Activated naive CD4-positive, alpha-beta T cell (primary cell): ENCODE measurements at places on chromosomes 2 and 18.
A peak's percentile ranks its signal among the peaks of the same experiment; 100 is the strongest.

GRCh38 chr18:39699340-39699964 lies 2133.9 kb upstream of the CELF4 start:
- DNase-seq: no peak

DNA sequence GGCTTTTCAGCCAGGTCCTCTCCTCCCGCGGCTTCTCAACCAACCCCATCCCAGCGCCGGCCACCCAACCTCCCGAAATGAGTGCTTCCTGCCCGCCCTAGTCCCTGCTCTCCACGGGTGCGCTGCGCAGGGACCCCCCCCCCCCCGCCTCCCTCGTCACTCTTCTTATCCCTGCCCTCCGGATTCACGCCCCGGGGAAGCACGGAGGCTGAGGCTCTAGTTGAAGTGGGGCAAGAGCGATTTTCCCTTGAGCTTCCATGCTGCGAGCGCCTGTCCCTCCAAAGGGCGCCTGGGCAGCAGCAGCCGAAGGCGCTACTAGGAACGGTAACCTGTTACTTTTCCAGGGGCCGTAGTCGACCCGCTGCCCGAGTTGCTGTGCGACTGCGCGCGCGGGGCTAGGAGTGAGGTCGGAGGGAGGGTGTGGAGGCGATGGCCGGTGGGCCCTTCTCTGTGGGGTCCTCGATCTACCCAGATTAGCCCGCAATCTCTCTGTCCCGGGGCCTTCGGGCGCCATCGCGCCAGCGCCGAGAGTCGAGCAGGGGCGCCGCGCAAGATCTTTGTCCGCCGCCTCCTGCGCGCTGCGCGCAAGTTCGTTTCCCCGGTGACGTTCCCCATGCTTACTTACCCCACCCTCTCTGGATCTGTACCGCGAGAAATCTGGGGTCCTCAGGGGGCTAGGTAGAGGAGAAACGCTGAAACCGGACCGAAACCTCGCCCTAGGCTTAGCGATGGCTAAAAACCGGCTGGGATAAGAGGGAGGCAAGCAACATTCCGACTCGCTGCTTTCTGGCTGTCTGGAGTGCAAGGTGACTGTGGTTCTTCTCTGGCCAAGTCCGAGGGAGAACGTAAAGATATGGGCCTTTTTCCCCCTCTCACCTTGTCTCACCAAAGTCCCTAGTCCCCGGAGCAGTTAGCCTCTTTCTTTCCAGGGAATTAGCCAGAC lies 677 bp downstream of the GAD1 start:
- DNase-seq: no peak

DNA sequence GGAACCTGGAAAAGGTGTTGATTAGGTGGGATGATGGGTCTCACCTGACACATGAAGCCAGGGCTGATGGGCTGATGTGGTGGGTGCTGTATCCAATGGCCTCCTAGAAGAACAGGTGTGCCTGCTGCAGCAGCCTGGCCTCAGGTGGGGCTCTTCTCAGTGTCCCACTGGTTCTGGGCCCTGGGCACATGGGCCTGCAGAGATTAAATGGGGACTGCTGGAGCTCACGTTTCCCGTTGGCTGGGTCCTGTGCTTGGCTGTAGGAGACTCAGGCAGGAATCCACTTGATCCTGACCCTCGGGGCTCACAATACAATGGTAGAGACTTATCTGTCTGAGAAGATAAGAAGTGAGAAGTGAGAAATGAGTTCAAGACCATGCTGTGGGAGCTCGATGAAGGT lies 170.9 kb downstream of the KCNS3 start:
- no peak for DNase-seq

DNA sequence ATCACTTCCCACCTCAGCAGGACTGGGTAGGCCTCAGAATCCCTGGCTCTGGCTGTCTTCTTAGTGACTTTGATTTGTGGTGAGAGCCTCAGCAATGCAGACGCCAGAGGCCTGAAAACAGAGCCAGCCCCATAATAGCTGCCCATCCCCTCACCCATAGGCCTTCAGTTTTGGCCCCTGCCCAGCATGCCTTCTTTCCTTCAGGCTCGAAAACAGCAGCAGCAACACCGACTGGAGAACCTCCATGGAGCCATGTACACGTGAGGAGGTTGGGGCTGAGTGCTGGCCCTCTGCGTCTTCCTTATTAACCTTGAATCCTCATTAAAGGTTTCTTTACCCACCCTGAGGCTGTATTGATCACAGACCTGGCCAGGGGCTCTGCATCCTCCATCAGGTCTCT lies 1.7 kb downstream of the RNF181 start:
- no peak for DNase-seq

GRCh38 chr2:26840937-26841610 lies 6.9 kb upstream of the DPYSL5 start:
- DNase-seq: no peak

DNA sequence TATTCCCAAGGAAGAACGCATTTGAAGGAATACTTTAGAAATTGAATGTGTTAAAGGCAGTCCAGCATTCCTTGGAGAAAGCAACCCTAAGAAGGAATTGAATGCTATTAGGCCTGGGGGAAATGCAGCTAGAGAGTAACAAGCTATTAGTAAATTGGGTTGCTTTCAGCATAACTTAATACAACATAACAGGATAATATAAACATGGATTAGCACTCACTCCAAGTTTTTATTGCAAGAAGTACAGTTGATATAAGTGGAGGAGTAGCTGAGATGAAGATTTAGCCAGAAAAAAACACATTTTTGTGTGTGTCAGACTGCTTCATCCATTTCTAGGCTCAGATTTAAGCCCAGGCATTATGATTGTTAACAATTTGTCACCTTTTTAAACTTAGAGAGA lies 314.6 kb downstream of the MEIS1 start:
- no peak for DNase-seq

- no peak for DNase-seq
These were observed 1002.8 kb upstream of the NRXN1 start for GRCh38 chr2:52034706-52035105.

GRCh38 chr18:79912409-79912991 lies 39.0 kb downstream of the SLC66A2 start:
- peak; percentile 36 for DNase-seq

- no peak for DNase-seq
These were observed 140.8 kb downstream of the DDX1 start for GRCh38 chr2:15732341-15733077.

DNA sequence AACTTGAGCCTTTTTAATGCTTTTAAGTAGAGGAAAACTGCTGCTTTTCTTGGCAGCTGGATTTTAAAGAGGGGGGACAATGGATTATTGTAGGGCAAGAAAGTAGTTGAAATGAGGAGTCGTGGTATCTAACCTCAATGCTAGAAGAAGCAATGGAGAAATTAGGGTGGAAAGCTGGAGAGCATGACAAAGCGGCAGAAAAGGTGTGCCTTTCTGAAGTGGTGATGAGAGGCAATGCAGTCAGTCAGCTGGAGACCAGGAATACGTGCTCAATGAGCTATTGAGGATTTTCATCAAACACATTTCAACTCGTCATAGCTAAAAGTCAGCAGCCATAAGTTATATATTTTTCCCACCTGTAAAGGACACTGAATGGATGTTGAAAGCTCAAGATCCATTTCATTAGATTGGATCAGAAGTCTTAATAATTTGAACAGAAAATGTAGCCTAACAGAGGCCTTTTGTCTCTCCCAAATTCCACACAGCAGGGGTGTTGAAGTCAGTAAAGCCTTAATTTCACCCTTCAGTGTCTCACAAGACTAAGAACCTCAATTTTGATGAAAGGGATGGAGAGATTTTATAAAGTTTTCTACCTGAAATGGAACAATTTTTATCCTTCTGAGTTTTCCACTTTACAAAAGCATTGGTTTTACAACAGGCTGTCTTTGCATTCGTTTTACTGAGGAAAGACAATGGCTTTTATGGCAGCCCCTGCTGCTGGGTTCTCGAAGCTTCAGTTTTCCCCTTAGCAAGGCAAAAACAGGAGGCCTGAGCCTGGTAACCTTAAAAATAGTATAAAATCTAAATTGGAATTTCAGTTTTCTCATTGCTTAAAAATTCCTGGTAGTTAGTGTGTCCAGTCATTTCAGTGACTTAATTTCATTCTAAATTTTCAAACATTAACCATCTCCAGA lies 131.1 kb downstream of the CCDC102B start:
- no peak for DNase-seq

- no peak for DNase-seq
These were observed 1088.9 kb upstream of the PIK3C3 start for GRCh38 chr18:40866013-40866645.

- DNase-seq: no peak
These were observed 175.4 kb downstream of the THADA start for GRCh38 chr2:43420389-43420801.

- no peak for DNase-seq
These were observed 14.6 kb downstream of the RAB31 start for GRCh38 chr18:9722691-9723090.

- no peak for DNase-seq
These were observed 14.6 kb upstream of the DNAJC27 start for GRCh38 chr2:24986372-24986771.

- no peak for DNase-seq
These were observed 23.7 kb upstream of the ST8SIA3 start for GRCh38 chr18:57328665-57329064.

DNA sequence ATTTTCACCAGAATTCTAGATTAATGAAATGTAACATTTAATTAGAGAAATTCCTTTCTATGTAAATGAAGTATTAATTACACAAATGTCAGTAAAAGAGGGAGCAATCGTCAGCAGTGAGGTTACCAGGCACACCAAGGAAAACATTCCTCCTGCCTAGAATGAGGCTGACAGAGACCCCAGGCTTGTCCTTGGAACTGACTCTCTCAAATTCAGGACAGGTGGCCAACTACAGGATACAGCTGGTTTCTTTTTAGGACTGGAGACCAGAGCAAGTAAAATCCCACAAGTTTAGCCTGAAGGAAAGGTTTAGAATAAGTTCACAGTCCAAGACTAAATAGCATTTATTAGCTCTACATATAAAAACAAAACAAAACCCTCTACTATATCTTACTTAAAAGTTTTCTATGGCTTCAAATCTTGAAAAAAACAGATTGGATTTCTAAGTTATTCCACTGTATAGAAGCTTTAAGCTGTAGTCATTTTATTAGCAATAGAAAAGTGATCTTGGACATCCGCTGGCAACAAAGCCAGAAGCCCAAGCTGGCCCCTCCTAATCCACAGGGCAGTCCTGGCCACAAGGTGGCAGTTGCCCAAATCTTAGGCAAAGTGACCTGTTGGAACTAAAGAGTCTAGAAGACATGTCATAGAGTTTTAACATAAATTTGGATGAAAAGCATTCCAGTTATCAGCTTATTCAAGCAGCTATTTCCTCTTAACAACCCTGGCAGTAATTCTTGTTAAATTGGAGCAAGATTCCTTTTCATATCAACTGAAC lies 81.0 kb downstream of the SP3 start:
- DNase-seq: no peak

DNA sequence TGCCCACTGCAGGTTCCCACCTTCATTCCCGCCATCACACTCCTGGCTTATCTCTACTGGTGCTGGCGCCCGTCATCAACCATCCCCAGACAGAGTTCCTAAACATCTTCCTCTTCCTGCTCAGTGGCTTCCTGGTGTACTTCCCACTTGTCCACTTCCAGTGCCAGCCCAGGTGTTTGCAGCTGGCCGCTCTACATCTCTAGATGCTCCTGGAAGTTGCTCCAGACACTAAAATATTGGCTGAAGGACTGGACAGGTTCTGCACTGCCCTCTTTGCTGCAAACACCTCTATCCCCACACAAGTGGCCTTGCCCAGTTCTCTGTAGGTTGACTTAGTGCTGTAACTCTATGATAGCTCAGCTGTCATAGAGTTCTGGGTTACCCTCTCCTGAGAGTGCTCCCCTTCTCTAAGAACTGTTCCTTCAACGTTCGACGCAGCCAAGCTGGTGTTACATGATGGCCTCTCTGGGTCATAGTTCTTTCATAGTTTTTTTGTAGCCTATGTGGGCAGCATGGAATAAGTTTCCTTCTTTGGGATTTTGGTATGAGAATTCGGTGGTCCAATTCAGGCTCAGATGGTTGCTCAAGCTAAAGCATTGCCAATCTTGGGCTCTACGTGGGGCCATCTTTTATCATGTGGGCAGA lies 45.8 kb upstream of the PUM2 start:
- no peak for DNase-seq

GRCh38 chr18:6920099-6920955 lies 190.8 kb downstream of the ARHGAP28 start:
- no peak for DNase-seq

GRCh38 chr18:45151645-45152044 lies 463.6 kb upstream of the SLC14A2 start:
- DNase-seq: no peak

DNA sequence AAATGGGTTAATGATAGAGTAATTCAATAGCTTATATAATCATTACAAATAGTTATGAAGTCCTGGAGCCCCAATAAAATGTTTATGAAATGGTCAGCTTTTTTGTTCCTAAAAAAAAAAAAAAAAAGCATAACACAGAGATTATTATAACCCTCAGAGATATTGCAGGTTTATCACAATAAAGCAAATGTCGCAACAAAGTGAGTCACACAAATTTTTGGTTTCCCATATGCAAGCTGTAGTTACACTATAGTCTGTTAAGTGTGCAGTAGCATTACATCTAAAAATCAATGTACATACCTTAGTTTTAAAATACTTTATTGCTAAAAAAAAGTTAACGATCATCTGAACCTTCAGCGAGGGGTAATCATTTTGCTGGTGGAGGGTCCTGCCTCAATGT lies 20.0 kb downstream of the WDFY1 start:
- DNase-seq: no peak

DNA sequence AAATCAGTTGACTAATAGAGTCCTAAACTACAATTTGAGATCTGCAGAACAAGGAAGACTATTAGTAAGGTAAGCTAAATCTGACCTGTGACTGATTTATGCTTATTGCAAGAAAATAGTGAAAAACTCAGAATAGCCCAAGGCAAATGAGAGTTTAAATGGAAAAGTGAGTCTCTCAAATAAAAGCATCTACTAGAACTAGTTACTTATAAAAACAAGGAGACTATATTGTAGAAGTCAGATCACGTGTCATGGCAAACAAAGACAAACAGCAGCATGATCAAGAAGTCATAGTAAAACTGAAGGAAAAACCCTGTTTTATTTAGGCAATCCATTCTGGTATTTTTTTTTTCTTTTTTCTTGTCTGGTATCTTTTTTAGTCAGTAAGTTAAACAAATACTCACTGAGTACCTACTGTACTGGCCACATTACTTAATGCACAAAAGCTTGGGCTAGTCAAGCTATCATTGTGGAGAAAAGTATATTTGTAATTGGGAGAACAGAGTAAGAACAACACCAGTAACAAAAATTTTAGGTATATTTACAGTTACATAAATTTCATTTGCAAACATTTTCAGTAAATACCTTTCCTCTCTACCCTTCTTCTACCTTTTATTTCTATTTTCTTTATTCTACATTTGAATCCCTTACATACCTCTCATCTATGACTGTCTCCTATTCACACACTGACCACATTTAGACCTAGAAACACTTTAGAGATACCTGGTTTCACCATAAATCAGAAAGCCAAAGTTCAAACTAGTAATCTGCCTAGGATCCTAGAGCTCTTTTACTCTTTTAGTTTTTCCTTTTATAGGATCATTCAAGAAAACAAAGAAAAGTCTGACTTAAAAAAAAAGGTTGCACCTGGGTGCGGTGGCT lies 23.7 kb downstream of the CCDC88A start:
- no peak for DNase-seq

- no peak for DNase-seq
These were observed at the start of gene ARHGEF4 for GRCh38 chr2:130836501-130837174. ARHGEF4 (plus strand) TSS chr2:130836914; CDS start chr2:130836954, 40 bp downstream.

- DNase-seq: no peak
These were observed 8.7 kb upstream of the TFCP2L1 start for GRCh38 chr2:121293450-121294325.
